Muscle of leg (tissue), 16 donors: ENCODE measurements at places on chromosomes 5 and 9.

DNA sequence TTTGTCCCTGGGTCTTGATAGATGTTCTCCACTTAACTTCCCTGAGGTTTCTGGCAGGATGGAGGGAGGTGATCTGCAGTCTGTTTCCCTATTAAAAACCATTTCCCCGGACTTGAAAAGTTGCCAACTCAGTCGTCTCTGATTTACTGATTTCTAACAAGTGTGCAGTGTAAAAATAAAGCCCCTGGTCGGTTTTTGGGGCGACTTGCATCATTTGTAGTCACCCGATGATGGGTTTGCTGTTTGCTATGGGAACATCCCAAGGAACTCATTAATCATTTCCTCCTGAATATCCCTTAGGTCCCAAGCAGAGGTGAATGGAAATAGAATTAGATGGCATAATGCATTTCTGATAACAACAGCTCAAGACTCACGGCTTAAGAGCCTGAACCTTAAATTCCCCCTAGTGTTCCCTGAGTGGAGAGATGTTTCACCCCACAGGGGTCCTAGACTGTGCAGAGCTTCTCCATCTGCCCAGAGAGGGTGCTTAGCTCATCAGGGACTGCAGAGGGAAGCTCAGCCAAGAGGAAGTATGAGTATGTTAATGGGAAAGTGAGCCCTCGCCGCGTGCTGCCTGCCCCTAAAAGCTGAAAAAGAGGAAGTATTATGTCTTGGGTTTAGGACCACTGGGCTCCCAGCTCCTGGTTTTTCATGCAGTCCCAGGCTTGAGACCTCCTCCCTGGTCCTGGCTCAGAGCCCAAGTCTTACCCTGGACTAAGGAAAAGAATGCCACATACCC, 115.1 kb upstream of the DAP start:
- peak; percentile 26 for DNase-seq

GRCh38 chr9:129422843-129423192, 198.1 kb downstream of the C9orf50 start:
- peak; percentile 59 for DNase-seq

DNA sequence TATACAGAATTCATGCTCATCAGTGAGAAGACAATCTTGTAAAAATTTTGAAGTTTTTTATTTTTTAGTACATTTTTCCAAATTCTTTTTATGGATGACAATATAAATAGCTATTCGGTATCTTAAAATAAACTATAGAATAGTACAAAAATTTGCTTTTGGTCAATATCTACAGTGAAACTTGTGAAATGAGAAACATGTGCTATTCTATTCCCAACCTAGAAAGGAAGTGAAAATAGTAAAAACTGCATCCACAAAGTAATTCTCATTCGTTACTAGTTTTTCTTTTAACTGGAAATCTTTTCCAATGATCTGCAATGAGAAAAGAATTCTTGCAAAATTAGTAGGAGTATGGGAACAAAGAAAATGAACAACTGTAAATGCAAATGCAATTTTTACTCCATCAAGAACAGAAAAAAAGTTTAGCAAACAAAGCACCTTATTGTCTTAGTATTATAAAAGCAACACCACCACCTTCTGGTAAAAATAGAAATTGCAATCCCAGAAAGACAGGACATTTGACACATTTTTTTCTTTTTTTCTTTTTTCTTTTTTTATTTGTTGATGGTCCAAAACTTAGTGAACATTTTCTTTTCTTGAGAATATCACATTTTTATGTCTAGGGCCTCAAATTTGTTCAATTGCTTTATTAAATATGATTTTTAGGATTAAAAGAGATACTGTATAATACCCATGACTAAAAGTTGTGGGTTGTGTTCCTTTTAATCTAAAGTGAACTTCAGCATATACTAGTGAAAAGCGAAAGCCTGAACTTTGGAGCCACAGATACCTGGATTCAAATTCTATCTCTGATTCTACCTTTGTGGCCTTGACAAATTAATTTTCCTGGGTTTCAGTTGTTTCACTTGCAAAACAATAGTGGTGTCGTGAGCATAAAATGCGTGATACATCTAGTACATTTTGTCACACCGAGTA, 72.3 kb downstream of the SLCO4C1 start:
- peak; percentile 22 for DNase-seq

DNA sequence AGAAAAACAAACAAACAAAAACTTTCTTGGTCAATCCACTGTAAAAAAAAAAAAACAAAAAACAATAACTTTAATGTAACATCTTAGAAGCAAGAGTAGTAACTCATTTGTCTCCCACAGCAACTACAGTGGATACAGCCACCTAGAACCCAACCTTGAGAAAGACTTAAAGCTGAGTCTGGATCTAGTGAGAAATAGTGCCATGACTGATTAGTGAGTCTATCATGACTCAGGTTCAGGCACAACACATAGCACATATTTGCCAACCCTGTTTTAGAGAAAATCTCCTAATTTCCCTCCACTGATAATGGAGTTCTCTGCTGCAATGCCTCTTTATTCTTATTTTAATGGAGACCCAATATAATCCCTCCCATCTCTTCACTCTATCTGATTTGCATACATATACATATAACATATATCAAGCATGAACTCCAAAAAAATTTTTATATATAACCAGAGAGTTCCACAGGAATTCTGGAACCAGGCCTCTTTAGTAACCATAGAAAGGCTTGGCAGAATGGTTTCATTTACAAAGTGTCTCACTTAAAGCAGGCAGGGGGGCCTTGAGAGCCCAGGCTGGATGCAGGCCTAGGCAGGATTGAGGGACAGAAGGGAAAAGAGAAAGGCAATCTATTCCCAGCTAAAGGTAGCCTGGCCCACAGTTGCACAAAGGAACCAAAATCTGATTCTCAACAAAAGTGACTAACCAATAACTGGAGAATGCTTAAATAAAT, 11.9 kb upstream of the NR4A3 start:
- DNase-seq: no peak

DNA sequence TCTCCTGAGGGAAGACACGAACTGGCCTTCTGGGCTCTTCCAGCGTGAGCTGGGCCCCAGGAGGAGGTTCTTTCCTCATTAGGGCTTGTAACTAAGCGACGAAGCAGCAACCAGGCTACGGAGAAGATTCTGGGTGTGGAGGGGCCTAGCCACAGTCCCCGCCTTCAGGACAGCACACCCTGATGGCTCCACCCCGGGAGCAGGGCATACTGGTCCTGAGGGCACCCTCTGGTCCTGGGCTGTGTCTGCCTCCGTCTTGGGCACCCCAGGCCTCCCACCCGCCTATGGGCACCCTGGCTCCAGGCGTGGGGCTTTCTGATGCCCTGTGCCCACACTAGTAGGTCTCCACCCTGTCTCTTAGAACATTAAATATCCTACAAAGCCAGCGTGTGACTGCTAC, 136.4 kb downstream of the OLFM1 start:
- DNase-seq: no peak

GRCh38 chr9:120324996-120325642, 254.8 kb downstream of the CDK5RAP2 start:
- DNase-seq: no peak

- DNase-seq: no peak
These were observed 13.6 kb upstream of the CNTLN start for GRCh38 chr9:17121264-17121663.

- DNase-seq: no peak
These were observed 1.7 kb downstream of the CPLX2 start for GRCh38 chr5:175873088-175873454.

- no peak for DNase-seq
These were observed 94.9 kb upstream of the PLPPR1 start for GRCh38 chr9:100933656-100934055.

DNA sequence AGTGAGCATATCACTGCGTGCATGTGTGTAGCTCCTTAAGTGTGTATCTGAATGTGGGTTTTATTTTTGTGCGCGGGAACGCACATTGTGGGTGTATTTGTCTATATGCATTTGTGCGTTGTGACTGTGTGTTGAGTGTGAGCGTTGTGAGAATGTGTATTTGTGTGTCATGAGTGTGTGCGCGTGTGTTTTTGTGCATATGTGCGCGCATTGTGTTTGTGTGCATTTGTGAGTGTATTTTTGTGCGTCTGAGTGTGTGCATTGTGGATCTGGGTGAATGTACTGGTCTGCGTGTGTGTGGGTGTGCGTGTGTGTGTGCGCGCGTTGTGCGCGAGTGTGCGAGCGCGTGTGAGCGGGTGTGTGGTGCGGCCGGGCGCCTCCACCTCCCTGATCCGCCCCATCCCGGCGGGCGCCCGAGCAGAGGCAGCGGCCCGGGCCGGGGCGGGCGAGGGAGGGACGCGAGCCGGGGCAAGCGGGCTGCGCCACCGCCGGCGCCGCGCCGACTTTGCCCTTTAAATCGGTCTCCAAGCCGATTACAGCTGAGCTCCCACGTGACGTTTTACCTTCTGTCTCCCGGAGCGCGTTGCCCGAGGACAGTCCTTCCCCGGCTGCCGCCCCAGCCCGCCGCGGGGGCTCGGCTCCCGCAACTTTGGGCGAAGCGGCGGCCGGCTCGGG, at the start of gene RASGRF2:
Gene RASGRF2, plus strand, starts transcription at position 596 of the 675 bp plus-strand sequence. CDS start 376 bp downstream, outside the sequence.
- DNase-seq: no peak

- DNase-seq: no peak
These were observed 391.0 kb upstream of the WWC1 start for GRCh38 chr5:167900340-167900935.

- DNase-seq: no peak
These were observed 99.6 kb downstream of the NSG2 start for GRCh38 chr5:174145091-174145490.

DNA sequence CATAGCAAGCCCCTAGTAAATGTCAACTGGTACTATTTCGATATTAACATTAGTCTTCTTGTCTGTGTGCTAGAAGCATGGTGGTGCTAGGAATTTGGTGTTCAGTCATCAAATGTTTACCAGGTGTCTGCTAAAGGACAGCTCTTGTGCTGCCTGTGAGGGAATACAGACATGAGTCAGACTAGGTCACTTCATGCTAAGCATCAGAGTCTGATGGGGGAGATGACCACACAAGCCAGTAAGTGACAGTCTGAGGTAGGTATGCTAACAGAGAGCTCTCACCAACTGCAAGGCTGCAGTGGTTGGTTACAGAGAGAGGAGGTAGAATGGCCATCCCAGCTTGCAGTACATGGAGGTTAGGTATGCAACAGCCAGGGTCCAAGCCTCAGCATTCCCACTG, 320.9 kb downstream of the CDK5RAP2 start:
- DNase-seq: no peak

- peak; percentile 67 for DNase-seq
These were observed 144.9 kb downstream of the CDK5RAP2 start for GRCh38 chr9:120435091-120435490.

GRCh38 chr9:21558615-21559401, 76.7 kb upstream of the IFNE start:
- no peak for DNase-seq

- no peak for DNase-seq
These were observed 2.0 kb upstream of the RALGDS start for GRCh38 chr9:133122935-133123611.

- DNase-seq: no peak
These were observed 568.0 kb downstream of the MTRR start for GRCh38 chr5:8436924-8437323.

GRCh38 chr9:82763656-82764055, 299.3 kb downstream of the RASEF start:
- DNase-seq: peak; percentile 10

DNA sequence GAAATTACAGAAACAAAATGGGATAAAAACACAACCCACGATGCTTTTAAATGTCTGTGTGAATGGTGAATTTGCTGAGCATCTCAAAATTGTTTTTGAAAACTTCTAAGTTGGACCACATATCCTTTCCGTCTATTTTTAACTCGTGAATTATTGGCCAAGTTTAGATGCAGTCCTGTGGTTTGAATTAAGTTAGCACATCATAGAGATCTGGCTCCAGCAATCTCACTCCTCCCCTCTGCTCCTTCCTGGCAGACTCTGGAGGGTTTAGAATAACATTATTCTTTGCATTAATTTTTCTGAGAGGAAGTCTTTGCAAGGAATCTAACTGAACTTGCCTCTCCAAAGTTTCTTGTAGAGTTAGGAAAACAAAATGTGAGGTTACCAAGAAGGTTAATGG, 14.5 kb upstream of the ANKRD55 start:
- peak; percentile 92 for DNase-seq

GRCh38 chr9:105236261-105236660, 8.2 kb upstream of the SLC44A1 start:
- DNase-seq: no peak

- DNase-seq: peak; percentile 91
These were observed 27.4 kb downstream of the LNPEP start for GRCh38 chr5:96963267-96963666.

- no peak for DNase-seq
These were observed 2.3 kb downstream of the STKLD1 start for GRCh38 chr9:133378408-133378962.

DNA sequence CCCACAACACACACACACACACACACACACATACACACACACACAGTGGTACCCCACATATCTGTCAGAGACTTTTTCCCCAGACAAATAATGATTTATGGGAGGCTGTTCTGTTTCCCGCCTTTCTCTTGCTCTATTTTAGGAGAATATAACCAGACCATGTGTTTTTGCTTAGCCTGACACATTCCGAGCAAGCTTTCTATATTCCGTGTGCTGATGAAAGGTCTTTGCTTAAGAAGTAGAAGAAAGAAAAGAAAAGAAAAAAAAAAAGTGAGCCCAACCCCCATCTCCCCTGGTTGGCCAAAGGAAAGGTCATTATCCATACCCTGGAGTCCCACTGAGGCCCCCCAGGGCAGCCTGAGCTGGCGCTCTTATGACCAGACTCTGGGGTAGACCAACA, 338.6 kb downstream of the SLIT3 start:
- DNase-seq: peak; percentile 23

GRCh38 chr9:80437825-80438224, 866.1 kb downstream of the TLE4 start:
- DNase-seq: no peak

- DNase-seq: no peak
These were observed 167.0 kb upstream of the FBXL17 start for GRCh38 chr5:108548684-108549596.

DNA sequence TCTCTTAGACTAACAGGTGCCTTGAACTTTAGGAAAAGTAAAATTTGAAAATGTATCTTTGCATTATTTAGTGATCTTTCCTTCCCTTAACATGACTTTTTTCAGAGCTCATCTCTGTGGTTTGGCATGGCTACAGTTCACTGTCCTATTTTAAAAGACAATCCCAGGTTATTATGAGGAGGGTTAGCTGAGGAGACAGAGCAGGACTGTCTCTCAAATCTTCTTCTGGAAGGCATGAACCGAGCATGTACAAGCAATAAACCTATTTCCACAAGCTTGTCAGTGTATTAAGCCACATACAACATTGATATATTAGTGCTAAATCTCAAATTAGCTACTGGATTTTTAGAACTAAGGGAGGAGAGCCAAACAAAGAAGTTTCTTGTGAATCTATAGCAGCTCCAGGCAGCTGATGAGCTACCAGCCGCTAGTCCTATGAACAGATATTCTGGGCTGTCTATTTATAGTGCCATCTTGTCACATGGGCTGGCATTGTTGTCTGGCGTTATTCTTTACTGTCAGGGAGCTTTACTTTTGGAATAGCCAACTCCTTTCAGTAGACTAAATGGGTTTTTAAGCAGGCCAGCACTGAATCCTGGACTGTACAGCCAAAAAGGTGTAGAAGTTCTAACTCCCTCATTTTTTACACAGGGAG, 171.2 kb upstream of the ACTBL2 start:
- peak; percentile 61 for DNase-seq
